ENCODE measurements at places on chromosomes 7 and 10. TPM values are rescaled to one million over a fixed set of nuclear protein-coding genes. Genes with fewer than 3 reads are reported as not detected.

PON1 gene
- total RNA-seq: not detected

TRIM4 gene
- total RNA-seq: 26.3 TPM

OPN4 gene
- not detected for total RNA-seq

TMEM270 gene
- total RNA-seq: not detected

RBM20 gene
- 0.08 TPM for total RNA-seq

AGBL3 gene
- 0.41 TPM for total RNA-seq

ITGB8 gene
- 79.2 TPM for total RNA-seq

MINPP1 gene
- total RNA-seq: 27.5 TPM

CUBN gene
- total RNA-seq: 3.4 TPM

ANKRD2 gene
- 0.27 TPM for total RNA-seq

ZCCHC24 gene
- 38.8 TPM for total RNA-seq

TDRD1 gene
- 0.45 TPM for total RNA-seq

PPP1R3A gene
- not detected for total RNA-seq

NPFFR1 gene
- not detected for total RNA-seq

FAM204A gene
- 103 TPM for total RNA-seq

LDB3 gene
- total RNA-seq: under 0.01 TPM

FAM237B gene
- not detected for total RNA-seq

VWDE gene
- total RNA-seq: 0.09 TPM

TRIM74 gene
- total RNA-seq: not detected

NKX1-2 gene
- total RNA-seq: not detected

NCF1 gene
- total RNA-seq: not detected

GPR15LG gene
- not detected for total RNA-seq

SAMD9L gene
- total RNA-seq: 22.6 TPM
